NT2/D1 (cell line): ENCODE measurements at places on chromosomes 2 and 18.

DNA sequence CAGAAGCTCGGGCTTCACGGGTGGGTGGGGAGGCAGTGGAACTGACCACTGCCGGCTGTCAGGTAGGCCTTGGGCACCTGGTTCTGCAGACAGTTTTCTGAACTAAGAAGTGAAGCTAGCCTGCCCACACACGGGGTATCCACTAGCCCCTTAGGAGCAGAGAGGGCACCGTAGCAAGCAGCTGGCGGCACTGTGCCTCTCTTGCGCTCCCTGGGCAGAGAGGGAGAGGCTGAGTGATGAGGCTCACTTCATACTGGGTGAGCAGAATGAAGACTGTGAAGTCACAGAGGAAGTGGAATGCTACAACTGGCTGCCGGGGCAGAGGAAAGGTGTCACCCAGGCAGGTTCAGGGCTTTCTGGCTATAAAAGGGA, 753 bp downstream of the ITPRIPL1 start:
- no peak for DNase-seq

DNA sequence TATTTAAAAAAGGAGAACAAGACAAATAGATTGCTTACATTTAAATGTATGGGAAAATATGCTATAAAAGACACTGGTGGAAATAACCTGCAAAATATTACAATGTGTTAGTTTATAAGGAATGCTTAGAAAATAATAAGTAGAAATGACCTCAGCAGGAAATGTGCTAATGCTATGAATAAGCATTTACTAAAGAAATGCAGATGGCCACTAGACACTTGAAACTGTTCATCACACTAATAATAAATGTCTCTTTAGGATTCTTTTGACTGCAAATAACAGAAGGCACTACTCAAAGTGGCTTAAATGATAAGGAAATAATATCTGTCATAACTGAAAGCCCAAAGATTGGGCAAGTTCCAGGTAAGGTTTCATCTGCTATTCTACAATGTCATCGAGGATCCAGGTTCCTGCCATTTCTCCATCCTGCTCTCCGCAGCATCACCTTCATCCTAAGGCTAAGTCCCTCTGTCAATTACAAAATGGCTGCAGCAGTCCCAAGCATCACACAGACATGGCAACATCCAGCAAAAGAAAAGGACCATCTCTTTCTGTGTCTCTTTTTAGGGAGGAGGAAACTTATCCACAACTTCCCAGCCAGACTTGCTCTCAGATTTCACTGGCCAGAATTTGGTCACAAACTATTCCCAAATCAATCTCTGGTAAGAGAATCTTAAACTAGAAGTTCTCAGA, 21.9 kb downstream of the METTL8 start:
- no peak for DNase-seq

DNA sequence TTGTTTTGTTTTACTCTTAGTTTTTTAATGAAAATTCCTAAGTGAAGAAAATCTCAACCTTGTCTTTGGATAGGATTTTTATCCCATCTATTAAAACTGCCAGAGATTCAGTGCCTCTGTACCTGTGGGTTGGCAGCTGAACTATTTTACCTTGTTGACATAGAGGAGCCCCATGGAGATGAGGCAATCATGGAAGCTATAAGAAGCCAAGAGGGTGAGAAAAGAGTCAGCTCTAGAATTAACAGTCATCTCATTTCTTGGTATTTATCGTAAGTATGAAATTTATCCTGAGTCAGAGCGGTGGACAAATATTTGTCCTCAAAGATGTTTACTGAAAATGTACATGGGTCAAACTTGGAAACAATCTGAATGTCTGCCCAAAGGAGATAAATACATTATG, 35.8 kb upstream of the PGAP1 start:
- DNase-seq = no peak

- no peak for DNase-seq
These were observed 45.6 kb upstream of the NRP2 start for GRCh38 chr2:205636549-205637319.

- no peak for DNase-seq
These were observed 28.5 kb downstream of the ST8SIA5 start for GRCh38 chr18:46728219-46728930.
